Naive thymus-derived CD8-positive, alpha-beta T cell (primary cell): ENCODE measurements at places on chromosomes 11 and 22.

DNA sequence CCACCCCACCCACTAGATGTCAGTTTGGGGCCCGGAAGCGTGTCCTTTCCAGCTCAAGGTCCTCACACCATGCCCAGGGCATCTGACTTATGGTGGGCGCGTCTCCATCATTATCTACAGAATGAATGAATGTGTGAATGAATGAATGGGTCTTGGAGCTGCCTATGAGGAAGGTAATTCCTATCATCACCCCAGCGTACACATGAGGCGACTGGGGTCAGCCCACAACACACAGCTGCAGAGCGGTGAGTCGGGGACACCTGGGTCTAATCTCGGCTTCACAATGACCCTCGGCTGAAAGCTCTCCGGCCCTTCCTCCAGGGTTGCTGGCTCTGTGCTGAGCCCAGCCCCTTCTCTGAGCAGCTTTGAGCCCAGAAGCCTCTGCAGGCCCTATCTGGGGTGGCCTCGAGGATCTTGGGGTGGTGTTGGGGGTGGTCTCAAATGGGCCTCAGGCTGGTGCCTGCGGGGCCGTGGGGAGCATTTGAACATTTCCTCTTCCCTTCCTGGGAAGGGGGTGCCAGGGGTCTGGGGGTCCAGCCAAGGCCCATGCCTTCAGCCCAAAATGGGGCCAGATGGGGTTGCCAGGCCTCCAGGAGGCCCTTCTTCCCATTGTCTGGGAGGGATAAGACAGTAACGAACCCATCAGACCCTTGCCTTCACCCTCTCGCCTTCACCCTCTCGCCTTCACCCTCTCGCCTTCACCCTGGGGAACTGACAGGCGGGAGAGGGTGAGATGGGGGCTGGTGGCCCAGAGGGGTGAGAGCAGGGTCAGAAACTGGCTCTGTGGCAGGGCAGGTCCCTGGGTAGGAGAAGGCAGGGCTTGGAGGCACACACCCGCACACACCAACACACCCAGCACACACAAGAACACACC is 82.4 kb downstream of the MYEOV start:
- H3K36me3 ChIP-seq, result no peaks in the 10 kb centered on the region
- DNase-seq, result no peak
- H3K4me3 ChIP-seq, result no peak overlapping the region

GRCh38 chr11:69524291-69524882 is 42.9 kb downstream of the LINC01488 start:
- H3K36me3 ChIP-seq, result no peaks in the 10 kb centered on the region
- DNase-seq, result no peak
- peaks cover 15% of the 10 kb centered on the region for H3K27me3 ChIP-seq
- H3K27ac ChIP-seq, result no peak overlapping the region

DNA sequence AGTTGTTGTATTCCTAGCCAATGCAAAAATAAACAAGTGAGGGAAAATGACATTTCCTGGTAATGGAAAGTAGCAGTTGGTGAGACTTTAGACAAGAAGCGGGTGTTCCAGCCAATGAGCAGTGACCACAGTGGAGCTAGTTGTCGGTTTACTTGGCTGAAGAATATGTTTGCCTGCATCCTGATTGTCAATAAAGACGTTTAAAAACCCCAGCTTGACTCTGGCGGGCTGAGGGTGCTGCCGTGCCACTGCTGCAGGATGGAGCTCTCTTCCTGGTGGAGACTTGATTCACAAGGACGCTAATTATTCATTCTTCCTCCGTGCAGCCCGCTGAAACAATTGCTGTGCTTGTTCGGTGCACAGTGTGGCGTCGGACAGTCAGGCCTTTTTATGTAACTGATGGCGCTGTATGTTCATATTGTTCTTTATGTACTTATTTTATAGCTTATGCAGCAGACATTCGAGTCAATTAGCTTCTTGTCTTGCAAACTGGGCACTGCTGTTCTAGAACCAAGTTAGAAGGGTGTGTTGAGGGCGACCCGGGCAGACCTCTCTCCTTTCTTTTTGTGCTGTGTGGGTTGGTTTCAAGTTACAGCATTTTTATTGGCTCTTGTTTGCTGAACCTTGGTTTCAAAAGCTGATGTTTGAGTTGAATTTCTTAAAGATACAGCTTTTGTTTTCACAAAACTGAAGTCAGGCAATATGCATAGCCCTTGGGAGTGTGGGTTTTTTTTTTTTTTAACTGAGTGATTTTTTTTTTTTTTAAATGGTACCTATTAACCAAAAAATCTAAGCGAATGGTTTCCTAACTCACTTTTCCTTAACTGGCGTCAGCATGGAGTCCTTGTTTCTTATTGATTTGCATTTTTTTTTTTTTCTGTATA is 153.9 kb downstream of the TEAD1 start:
- H3K27ac ChIP-seq, result no peak overlapping the region
- H3K27me3 ChIP-seq, result peaks cover 85% of the 10 kb centered on the region
- H3K36me3 ChIP-seq, result no peaks in the 10 kb centered on the region
- DNase-seq, result no peak
- H3K4me3 ChIP-seq, result peak overlapping the region; percentile 57

DNA sequence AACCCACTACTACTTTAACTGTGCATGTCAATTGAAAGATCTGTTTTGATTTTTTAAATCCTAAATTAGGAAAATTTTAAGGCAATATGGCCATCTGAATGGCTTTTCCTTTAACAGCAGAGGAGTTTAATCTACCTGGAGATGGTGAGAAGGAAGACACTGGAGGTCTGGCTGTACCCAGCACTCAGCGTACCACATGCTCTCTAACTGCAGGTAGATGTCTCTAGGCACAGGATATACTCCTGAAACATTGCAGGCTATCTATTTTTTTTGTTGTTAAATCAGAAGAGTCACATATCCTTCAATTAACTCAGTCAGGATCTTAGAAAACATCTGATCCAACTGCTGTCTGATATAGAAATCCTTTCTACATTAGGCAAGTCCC is 17.3 kb upstream of the CASTOR1 start:
- H3K4me3 ChIP-seq, result peak overlapping the region; percentile 68
- DNase-seq, result no peak
- H3K4me1 ChIP-seq, result peaks cover 99% of the 10 kb centered on the region
- no peaks in the 10 kb centered on the region for H3K27me3 ChIP-seq
- H3K36me3 ChIP-seq, result peaks cover 5% of the 10 kb centered on the region

DNA sequence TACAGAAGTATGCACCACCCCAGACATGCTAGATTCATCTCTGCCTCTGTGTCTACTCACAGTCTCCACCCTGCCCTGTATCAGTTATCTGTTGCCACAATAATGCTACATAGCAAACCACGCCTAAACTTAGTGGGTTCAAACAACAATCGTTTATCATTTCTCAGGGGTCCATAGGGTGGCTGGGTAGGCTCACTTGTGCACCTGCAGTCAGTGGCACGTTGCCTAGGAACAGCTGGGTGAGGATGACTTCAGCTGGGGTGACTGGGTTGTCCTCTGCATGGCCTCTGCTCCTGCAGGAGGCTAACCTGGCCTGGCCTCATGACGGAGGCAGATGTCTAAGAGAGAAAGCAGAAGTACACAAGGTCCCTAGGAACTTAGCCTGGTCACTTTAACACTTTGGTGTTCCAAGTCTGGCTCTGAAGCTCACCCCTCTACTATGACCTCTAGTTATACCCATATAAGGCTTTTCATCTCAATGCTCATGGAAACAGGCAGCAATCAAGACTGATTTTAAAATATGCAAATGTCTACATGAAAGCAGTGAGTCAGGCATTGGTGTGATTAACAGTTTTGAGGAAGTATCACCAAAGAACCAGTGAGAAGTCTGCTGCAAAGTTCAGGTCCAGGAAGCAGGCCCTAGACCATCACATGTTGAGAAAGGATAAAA is 10.7 kb downstream of the OLFML1 start:
- no peak overlapping the region for H3K27ac ChIP-seq
- no peak for DNase-seq
- H3K4me1 ChIP-seq, result peaks cover 47% of the 10 kb centered on the region
- no peak overlapping the region for H3K4me3 ChIP-seq

DNA sequence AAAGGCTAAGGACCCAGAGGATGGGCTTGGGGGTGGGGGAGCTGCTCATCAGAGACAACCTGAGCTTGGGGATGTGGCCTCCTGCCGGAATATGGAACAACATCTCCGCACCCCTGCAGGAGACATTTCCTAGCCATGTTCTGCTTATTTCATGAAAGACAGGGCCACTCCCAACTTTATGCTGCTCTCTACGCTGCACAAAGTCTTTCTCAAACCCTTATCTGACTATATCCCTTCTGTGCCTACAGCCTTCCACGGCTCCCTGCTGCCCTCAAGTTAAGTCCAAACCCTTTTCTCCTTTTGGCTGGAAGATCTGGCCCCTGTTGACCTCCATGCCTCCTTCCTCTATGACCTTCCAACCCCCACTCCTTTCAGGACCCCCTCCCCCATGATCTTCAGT is 562.0 kb downstream of the MN1 start:
- H3K4me3 ChIP-seq, result no peak overlapping the region
- H3K27ac ChIP-seq, result no peak overlapping the region
- DNase-seq, result no peak
- no peaks in the 10 kb centered on the region for H3K36me3 ChIP-seq
- no peaks in the 10 kb centered on the region for H3K4me1 ChIP-seq
- H3K27me3 ChIP-seq, result peaks cover 5% of the 10 kb centered on the region

DNA sequence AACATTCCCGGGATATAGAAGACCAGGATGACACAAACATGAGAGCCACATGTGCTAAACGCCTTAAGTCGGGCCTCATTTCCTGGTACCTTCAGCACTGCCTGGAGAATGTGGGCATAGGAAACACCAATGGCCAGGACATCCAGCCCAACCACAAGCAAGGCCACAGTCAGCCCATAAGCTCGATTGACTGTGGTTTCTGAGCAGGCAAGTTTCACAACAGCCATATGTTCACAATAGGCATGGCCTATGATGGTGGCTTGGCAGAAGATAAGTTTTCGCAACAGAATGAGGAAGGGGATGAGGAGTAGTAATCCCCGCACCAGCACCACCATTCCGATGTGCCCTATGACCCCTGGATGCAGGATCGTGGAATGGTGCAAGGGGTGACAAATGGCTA is 26.9 kb upstream of the OR56A1 start:
- DNase-seq, result no peak
- no peaks in the 10 kb centered on the region for H3K4me1 ChIP-seq
- no peak overlapping the region for H3K27ac ChIP-seq
- H3K27me3 ChIP-seq, result peaks cover 42% of the 10 kb centered on the region
- H3K36me3 ChIP-seq, result no peaks in the 10 kb centered on the region
- H3K4me3 ChIP-seq, result no peak overlapping the region

DNA sequence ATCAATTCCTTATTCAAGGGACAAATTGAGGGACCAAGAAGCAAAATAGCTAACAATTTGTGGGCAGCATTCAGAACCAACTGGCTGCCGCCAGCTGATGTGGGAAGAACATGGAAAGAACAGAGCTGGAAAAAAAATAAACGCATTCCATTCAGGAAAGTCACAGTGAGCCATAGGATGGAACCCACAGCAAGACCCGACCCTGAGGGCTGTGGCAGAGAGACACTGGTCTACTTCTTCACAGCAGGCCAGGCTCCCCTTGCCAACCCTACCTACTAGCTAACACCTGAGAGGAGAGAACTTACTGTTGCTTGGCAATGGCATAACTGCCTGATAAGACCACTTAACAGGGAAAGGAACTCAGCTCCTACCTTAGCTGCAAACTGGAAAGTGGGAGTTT is 123.5 kb upstream of the APOA1 start:
- DNase-seq, result no peak
- peak overlapping the region; percentile 3 for H3K27ac ChIP-seq
- H3K36me3 ChIP-seq, result no peaks in the 10 kb centered on the region

DNA sequence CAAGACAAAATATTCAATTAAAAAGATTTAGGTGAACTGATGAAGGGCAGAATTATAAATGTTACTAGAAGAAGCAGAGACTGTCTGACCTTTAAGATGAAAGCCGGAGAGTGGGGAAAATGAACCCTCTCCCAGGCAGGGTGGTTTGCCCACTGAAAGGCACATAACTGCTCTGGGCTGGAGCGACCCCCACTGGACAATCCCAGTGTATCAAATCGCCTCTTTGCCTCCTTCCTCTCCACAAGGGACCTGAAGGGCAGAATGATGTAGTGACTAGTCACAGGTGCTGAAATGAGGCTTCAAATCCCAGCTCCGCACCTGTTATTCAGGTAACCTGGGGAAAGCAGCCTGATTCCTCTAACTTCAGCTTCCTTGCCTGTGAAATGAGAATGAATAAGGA is 69.0 kb downstream of the EFCAB6 start:
- no peak for DNase-seq
- peaks cover 13% of the 10 kb centered on the region for H3K27me3 ChIP-seq
- no peak overlapping the region for H3K4me3 ChIP-seq
- H3K27ac ChIP-seq, result no peak overlapping the region
- H3K4me1 ChIP-seq, result no peaks in the 10 kb centered on the region

DNA sequence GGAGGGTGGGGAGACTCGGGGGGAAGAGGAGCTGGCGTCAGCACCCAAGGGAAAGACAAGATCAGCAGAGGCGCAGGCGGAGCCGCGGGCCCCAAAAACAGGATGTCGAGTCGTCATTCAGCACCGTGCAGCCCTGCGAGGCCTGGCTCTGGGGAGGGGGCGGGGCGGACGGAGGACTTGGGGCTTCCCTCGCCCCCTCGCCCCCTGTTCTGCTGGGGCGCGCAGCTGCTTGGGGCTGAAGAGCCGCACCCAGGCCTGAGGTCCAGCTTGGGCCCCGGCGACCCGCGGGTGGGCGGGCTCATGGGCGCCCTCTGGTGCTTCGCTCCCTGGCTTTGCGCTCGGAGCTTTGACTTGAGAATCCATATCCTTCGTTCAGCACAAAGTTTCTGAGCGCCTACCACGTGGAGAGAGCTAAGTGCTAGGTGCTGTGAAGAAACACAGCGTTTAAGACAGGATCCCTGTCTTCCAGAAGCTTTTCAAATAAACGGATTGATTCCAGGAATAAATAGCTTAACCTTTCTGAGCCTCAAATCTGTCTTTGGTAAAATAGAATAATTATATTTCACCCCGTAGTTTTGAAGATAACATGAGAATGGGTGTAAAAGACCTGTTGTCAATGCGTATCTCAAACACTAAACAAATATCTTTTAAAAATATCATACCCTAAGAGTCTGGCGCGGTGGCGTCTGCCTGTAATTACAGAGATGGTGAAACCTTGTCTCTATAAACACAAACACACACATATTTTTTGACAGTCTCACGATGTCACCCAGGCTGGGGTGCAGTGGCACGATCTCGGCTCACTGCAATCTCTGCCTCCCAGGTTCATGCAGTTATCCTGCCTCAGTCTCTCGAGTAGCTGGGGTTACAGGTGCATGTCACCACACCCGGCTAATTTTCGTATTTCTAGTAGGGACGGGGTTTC is 929 bp upstream of the RHOG start:
- DNase-seq, result peak; percentile 94
- H3K27ac ChIP-seq, result peak overlapping the region; percentile 95
- no peaks in the 10 kb centered on the region for H3K27me3 ChIP-seq
- peak overlapping the region; percentile 88 for H3K4me3 ChIP-seq

DNA sequence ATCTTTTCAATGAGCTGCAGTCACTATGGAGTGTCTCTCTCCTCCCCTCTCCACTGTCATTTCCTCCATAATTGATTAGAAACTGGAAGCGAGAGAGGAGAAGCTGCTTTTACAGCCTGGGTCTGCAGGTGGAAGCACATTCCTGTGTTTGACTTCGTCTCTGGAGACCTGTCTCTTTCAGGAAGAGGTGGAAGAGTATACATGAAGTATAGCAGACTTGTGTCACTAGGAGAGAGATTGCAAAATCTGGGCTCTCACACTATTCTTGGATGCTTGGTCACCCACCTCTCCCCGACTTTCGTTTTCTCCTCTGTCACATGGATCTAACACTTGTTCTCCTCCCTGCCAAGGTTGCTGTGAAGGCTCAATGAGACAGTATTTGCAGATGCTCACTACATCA is 323.3 kb downstream of the NTM start:
- H3K27ac ChIP-seq, result no peak overlapping the region
- peaks cover 2% of the 10 kb centered on the region for H3K36me3 ChIP-seq
- H3K4me3 ChIP-seq, result no peak overlapping the region
- DNase-seq, result no peak
- peaks cover 4% of the 10 kb centered on the region for H3K4me1 ChIP-seq
- peaks cover 76% of the 10 kb centered on the region for H3K27me3 ChIP-seq
